ENCODE measurements at places on chromosomes 11 and 22.

DNA sequence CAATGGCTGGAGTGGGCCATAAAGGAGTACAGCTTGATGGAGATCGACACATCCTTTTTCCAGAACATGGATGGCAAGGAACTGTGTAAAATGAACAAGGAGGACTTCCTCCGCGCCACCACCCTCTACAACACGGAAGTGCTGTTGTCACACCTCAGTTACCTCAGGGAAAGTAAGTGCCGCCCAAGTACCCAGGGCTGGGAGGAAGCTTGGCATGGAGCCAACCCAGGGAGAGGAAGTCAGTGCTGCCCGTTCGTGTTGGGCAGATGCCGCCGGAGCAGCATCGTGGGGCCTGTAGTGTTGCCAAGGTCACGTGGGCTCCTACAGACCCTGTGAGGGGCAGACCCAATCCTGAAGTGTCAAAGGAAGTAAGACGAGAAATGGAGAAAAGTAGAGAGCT is 78.9 kb downstream of the FLI1 start:
- peak; percentile 96 for DNase-seq

DNA sequence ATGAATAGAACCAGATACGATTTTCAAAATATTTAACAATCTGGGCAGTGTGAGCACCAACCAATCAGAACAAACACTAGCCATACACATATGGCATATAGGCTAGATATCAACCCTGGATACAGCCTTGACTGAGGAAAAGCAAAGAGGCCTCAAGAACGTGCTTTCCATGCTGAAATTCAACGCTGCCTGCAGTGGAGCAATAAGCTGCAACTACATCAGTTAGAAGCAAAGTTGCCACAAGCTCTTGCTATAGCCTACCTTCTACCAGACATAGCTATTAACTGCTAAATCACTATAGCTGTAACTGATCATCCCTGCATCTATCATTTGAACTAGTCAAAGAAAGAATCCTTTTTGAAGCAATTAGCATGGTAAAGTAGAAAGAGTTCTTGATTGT is 42.5 kb downstream of the DENND5A start:
- DNase-seq, result no peak

DNA sequence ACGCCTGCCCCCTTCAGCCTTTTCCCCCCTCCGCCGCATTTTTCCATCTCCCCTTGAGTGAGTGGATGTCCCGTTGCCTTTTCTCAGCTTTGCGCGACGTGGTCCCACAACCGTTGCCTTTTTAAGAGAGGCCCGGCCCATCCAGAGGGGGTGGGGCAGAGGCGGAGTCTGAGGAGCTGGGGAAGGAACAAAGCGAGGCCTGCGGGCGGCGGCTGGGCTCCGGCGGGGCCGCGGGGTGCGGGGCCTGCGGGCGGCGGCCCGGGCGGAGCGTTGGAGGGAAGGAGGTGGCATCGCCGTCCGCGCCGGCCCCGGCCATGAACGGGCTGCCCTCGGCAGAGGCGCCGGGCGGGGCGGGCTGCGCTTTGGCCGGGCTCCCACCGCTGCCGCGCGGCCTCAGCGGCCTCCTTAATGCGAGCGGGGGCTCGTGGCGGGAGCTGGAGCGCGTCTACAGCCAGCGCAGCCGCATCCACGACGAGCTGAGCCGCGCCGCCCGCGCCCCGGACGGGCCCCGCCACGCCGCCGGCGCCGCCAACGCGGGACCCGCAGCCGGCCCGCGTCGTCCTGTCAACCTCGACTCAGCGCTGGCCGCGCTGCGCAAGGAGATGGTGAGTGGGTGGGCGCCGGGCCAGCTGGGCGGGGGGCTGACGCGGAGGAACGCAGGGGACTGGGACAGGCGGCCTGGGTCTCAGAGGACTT is at the start of gene FAM89B:
Gene FAM89B (plus strand): TSS at position 183 of the 696 bp plus-strand sequence. CDS start 132 bp downstream, at position 315.
- DNase-seq, result peak; percentile 50

DNA sequence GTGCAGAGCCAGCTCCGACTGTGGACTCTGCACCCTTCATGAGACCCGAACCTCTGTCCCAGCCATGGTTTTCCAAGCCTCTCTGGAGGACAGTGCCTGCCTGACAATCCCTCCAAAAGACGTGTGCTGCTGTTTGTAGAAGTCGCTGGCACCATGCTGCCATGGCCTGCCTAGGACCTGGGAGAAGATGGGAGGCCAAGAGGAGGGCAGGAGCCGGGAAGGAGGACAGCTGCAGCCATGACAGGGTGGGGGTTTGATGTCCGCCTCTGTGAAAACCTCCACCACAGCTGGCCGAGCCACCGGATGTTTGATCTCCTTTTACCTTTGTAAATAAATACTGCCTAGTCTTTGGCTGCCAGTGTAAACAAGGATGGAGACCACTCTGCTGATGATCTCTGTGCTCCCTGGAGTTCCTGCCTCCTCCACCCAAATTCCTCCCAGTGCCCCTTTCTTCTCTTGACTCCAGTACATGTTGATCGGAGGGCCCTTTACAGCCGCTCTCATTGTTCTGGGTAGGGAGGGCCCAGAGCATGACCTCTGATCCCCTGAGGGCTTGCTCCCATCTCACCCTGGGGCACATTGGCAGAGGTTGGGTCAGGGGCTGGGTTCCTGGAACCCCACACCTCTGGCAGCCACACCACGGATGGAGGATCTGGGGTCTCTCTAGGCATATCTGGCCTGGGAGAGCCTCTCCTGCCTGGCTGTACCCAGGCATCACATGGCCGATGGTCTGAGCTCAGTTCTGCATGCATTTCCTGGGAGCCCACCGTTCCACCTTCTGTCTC is 66.9 kb downstream of the BCR start:
- peak; percentile 52 for DNase-seq

GRCh38 chr22:43152357-43153071 is 1.2 kb downstream of the TSPO start:
- DNase-seq, result peak; percentile 25

- no peak for DNase-seq
These were observed 5.0 kb downstream of the SLC5A1 start for GRCh38 chr22:32048069-32048468.

DNA sequence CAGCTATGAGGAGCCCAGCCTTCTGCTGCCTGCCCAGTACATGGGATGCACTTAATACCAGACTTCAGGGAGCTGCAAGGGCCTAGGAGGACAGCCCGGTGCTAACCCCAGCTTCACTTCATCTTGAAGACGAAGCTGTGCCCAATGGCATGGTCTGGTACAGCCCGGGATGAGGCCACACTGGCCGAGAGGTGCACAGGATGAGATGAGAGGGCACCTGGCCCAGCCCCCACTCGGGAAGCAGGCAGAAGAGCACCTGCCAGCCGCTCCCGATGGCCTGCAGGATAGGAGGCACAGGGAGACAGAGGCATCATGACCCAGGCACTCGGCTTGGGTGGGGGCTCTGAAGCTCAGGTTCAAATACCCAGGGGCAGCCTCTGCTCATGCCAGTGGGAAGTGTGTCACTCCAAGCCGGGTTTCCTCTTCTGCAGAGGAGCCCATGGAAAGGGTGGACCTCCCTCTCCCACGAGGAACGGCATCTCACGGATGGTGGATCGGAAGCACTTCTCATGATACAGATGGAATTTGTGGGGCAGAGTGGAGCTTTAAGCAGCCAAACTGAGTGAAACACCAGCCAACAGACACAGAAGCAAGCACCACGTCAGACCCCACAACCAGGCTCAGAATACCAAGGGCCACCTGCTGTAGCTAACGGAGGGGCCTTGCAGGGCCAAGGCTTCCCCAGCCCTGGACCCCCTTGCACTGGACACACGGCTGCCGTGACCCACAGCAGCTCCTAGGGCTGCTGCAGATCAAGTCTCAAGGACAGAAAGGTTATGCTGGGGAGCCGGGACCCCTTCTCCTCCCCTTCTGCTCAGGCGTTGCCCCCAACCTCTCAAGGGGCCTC is 875.2 kb downstream of the BRD1 start:
- DNase-seq, result no peak

- DNase-seq, result no peak
These were observed 141.4 kb downstream of the NTM start for GRCh38 chr11:131511794-131512193.

- DNase-seq, result no peak
These were observed 273.5 kb upstream of the PLET1 start for GRCh38 chr11:112534208-112534607.

Measured in NCI-H510A treated with DMSO at 0.1 percent for 48 hours (cell line).